ENCODE measurements at places on chromosomes 1 and 21. TPM values are rescaled to one million over a fixed set of nuclear protein-coding genes. Genes with fewer than 3 reads are reported as not detected.

DNA sequence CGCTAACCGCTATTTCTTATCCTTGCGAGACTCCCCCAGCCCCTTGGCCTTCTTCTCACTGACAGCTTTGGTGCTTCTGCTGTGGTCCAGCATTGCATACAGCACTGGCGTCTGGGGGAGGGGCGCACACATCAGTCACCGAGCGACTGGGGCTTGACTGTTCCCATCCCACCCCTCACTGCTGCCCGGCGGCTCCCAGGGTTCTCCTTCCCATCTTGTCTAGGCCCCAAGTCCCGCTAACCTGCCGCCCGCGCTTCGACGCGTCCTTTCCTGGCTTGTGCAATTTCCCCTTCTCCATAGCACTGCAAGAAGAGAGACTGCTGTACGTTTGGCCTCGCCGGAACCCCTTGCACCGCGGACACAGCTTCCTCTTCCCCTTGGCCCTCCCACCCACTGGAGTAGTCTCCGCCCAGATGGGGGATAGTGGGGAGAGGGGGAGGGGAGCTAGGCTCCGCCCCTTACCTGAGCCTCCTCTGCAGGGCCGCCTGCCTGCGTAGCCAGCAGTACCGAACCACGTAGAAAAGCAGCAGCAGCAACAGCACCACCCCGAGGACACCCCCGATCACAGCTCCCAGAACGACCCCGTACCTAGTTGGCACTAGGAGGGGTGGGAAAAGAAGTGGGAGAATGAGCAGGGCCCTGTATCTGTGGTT is 3.8 kb downstream of the MPZ start:
- no peaks in the 10 kb centered on the region for H3K36me3 ChIP-seq
- H3K4me3 ChIP-seq: no peak overlapping the region
- DNase-seq: no peak
- peaks cover 5% of the 10 kb centered on the region for H3K4me1 ChIP-seq
- H3K27me3 ChIP-seq: no peaks in the 10 kb centered on the region
- H3K27ac ChIP-seq: no peak overlapping the region

- DNase-seq: no peak
- H3K36me3 ChIP-seq: peaks cover 2% of the 10 kb centered on the region
- no peaks in the 10 kb centered on the region for H3K27me3 ChIP-seq
- no peak overlapping the region for H3K4me3 ChIP-seq
- H3K4me1 ChIP-seq: peaks cover 8% of the 10 kb centered on the region
- H3K27ac ChIP-seq: no peak overlapping the region
These were observed 6.0 kb upstream of the DEDD start for GRCh38 chr1:161138431-161138830.

GRCh38 chr1:245441689-245442088 is 286.9 kb downstream of the KIF26B start:
- no peaks in the 10 kb centered on the region for H3K27me3 ChIP-seq
- no peak overlapping the region for H3K4me3 ChIP-seq
- no peaks in the 10 kb centered on the region for H3K36me3 ChIP-seq
- H3K4me1 ChIP-seq: no peaks in the 10 kb centered on the region

- no peaks in the 10 kb centered on the region for H3K36me3 ChIP-seq
- DNase-seq: no peak
- no peak overlapping the region for H3K27ac ChIP-seq
- no peaks in the 10 kb centered on the region for H3K27me3 ChIP-seq
- H3K4me3 ChIP-seq: no peak overlapping the region
These were observed 119.4 kb downstream of the MRPS6 start for GRCh38 chr21:34192646-34193285.

- DNase-seq: no peak
- no peaks in the 10 kb centered on the region for H3K4me1 ChIP-seq
- peaks cover 32% of the 10 kb centered on the region for H3K36me3 ChIP-seq
- H3K27ac ChIP-seq: no peak overlapping the region
These were observed 40.3 kb downstream of the ACBD6 start for GRCh38 chr1:180462102-180462501.

- H3K27me3 ChIP-seq: no peaks in the 10 kb centered on the region
- DNase-seq: no peak
- no peaks in the 10 kb centered on the region for H3K4me1 ChIP-seq
These were observed 84.6 kb downstream of the RAVER2 start for GRCh38 chr1:64829411-64830029.

DNA sequence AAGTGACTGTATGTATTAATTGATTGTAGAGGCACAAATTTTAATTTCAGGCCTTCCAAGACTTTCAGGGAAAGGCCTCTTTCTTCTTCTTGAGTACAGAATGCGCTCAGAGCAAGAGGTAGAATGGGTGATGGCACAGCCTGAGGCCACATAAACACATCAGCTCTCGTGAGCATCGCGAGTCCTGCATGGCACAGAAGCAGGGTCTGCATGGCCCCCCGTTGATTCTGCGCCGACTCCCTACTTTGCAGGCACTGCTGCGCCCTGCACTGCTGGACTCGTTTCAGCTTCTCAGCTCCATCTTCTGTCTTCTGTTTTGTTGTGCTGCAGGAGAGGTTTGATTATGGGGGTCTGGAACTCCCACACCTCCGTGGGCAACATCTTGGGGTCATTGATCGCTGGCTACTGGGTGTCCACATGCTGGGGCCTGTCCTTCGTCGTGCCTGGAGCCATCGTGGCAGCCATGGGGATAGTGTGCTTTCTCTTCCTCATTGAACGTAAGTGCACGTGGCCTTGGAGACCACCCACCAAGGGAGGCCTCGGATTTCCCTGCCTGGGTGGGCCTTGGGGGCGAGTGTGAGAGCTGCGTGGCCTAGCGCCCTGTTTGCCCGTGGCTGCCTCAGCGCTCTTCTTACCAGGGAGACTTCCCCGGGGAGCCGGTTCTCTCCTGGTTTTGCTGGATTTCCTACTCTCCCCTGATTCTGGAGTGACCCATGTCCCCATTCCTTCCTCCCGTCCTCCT is 29.6 kb downstream of the SLC37A1 start:
- no peaks in the 10 kb centered on the region for H3K36me3 ChIP-seq
- H3K4me1 ChIP-seq: no peaks in the 10 kb centered on the region
- no peaks in the 10 kb centered on the region for H3K27me3 ChIP-seq
- DNase-seq: peak; percentile 10
- no peak overlapping the region for H3K4me3 ChIP-seq
- no peak overlapping the region for H3K27ac ChIP-seq

DNA sequence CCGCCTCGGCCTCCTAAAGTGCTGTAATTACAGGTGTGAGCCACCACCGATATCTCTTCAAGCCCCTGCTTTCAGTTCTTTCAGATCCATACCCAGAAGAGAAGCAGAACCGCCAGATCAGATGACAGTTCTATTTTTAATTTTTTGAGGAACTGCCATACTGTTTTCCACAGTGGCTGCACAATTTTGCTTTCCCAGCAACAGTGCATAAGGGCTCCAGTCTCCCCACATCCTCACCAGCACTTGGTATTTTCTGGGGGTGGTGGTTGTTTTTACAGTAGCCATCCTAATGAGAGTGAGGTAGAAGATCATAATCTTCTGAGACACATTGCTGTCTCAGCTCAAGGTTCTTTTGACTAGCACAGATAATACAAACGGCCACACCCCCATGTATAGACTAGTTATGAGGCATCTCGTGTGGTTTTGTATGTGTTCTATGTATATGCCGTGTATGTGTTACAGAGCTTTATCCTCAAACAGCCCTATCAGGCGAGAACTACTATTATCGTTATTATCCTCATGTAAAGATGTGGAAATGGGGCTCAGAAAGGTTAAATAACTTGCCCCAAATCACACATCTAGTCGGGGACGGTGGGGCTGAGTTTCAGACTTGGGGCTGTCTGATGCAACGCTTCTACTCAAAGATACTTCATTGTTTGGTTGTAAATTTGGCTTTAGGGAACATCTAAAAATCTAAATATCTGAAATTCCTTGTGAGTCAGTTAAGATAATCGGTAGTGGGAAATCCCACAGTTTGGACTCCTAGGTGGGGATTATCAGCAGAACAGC is 12.0 kb downstream of the FHAD1 start:
- H3K36me3 ChIP-seq: no peaks in the 10 kb centered on the region
- peaks cover 20% of the 10 kb centered on the region for H3K4me1 ChIP-seq
- no peaks in the 10 kb centered on the region for H3K27me3 ChIP-seq
- H3K4me3 ChIP-seq: no peak overlapping the region

- H3K4me1 ChIP-seq: no peaks in the 10 kb centered on the region
- H3K4me3 ChIP-seq: no peak overlapping the region
- no peak for DNase-seq
- H3K27ac ChIP-seq: no peak overlapping the region
- no peaks in the 10 kb centered on the region for H3K27me3 ChIP-seq
These were observed 659.7 kb upstream of the NEGR1 start for GRCh38 chr1:72942008-72942407.

The LIN28A gene
- total RNA-seq: not detected

The HES4 gene
- total RNA-seq: 68.7 TPM

Data from SJSA1 (cell line).